ENCODE measurements at places on chromosomes 7 and 10. TPM values are rescaled to one million over a fixed set of nuclear protein-coding genes. Genes with fewer than 3 reads are reported as not detected.

Gene C7orf57
- polyA plus RNA-seq, result not detected

Gene SP8
- not detected for polyA plus RNA-seq

Gene SLC29A3
- polyA plus RNA-seq, result 8.3 TPM

Gene EVX1
- polyA plus RNA-seq, result 2.0 TPM

Gene GRID1
- polyA plus RNA-seq, result 2.4 TPM

Gene NDUFA5
- 92.9 TPM for polyA plus RNA-seq

Gene ORAI2
- 13.1 TPM for polyA plus RNA-seq

Gene PAPOLB
- 0.04 TPM for polyA plus RNA-seq

Gene SPDYE2B
- polyA plus RNA-seq, result not detected

Gene GIMAP1
- 8.0 TPM for polyA plus RNA-seq

Gene NUTM2E
- polyA plus RNA-seq, result 0.47 TPM

Gene EGFR
- polyA plus RNA-seq, result 16.4 TPM

Gene ZNF138
- 3.2 TPM for polyA plus RNA-seq

Gene PLEKHS1
- 0.28 TPM for polyA plus RNA-seq

Gene PRKCQ
- 0.49 TPM for polyA plus RNA-seq

Gene ERV3-1
- 6.2 TPM for polyA plus RNA-seq

Gene VPS50
- 11.6 TPM for polyA plus RNA-seq

Data from urinary bladder (tissue), 4 donors.